ENCODE measurements at places on chromosomes 16 and 17. TPM values are rescaled to one million over a fixed set of nuclear protein-coding genes. Genes with fewer than 3 reads are reported as not detected.

- H3K27me3 ChIP-seq: no peaks in the 10 kb centered on the region
- H3K36me3 ChIP-seq: peaks cover 63% of the 10 kb centered on the region
- peak overlapping the region; percentile 91 for H3K27ac ChIP-seq
- H3K4me3 ChIP-seq: peak overlapping the region; percentile 98
- DNase-seq: no peak
These were observed 3.5 kb downstream of the LIMD2 start for GRCh38 chr17:63696381-63696961.

- H3K27me3 ChIP-seq: no peaks in the 10 kb centered on the region
- H3K4me1 ChIP-seq: no peaks in the 10 kb centered on the region
- H3K4me3 ChIP-seq: no peak overlapping the region
- no peak overlapping the region for H3K27ac ChIP-seq
- DNase-seq: no peak
These were observed 14.9 kb downstream of the SEC14L5 start for GRCh38 chr16:4972938-4973587.

GRCh38 chr17:59696682-59697277 lies 10.4 kb downstream of the PTRH2 start:
- no peaks in the 10 kb centered on the region for H3K27me3 ChIP-seq
- H3K36me3 ChIP-seq: peaks cover 76% of the 10 kb centered on the region
- H3K4me1 ChIP-seq: peaks cover 6% of the 10 kb centered on the region
- no peak overlapping the region for H3K4me3 ChIP-seq
- no peak for DNase-seq

- H3K36me3 ChIP-seq: no peaks in the 10 kb centered on the region
- H3K4me3 ChIP-seq: no peak overlapping the region
- H3K4me1 ChIP-seq: peaks cover 62% of the 10 kb centered on the region
- H3K27me3 ChIP-seq: no peaks in the 10 kb centered on the region
- peak overlapping the region; percentile 36 for H3K27ac ChIP-seq
These were observed 25.1 kb downstream of the STAT5B start for GRCh38 chr17:42251115-42251514.

GRCh38 chr16:10957771-10958482 lies 13.6 kb downstream of the CLEC16A start:
- no peak for DNase-seq
- H3K27me3 ChIP-seq: no peaks in the 10 kb centered on the region
- H3K4me1 ChIP-seq: peaks cover 15% of the 10 kb centered on the region
- peaks cover 27% of the 10 kb centered on the region for H3K36me3 ChIP-seq
- H3K4me3 ChIP-seq: no peak overlapping the region

DNA sequence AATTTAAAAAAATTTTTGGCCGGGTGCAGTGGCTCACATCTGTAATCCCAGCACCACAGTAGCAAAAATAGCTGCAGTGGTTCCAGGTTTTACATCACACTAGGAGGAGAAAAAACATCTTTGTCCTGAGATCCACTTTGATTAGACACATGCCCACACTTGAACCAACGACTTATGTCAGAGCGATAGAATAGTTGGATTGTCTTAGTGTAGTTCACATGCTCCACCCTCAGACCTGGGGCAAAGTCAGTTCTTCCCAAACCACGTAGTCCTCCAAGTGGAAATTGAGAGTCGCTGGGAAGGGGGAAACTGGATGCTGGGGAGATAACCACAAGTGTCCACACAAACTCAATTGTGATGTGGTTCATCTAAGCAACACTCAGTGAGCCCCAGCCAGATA lies 11.4 kb upstream of the ITGAM start:
- DNase-seq: no peak
- H3K36me3 ChIP-seq: no peaks in the 10 kb centered on the region
- no peaks in the 10 kb centered on the region for H3K27me3 ChIP-seq
- no peak overlapping the region for H3K27ac ChIP-seq
- no peak overlapping the region for H3K4me3 ChIP-seq

The MT1X gene
- total RNA-seq: 14.1 TPM

DNA sequence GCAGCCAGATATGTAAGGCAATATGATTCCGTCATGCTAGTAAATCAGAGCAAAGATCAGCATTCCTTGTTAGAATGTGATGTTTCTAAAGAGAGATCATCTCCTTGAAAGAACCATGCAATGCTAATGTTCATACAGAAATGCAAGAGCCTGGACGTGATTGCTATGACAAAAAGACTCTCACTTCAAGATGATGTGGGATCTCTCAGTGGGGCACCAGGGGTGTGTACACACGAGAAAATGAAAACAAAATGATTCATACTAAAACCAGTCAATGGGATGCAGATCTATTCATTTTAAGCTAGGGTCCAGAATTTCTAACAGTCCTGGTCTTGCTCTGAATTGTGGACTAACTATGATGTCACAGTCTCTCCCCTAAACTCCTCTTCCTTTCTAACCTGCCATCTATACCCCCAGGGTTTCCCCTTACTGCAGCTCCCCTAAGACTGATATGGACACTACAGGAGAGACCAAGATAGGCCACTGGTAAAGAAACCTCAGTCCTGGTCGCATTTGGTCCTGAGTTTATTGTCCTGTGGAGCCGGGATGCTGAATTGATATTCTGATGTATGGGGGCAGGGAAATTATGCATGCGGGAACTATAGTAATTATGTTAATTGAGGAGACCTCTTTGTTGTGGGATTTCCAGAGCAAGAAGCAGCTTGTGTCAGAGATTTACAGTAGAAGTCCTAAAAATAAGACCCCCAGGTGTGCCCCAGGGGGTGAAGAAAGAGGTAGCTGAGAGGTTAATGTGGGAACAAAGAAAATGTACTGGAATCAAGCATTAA lies 179.0 kb downstream of the PMP22 start:
- no peaks in the 10 kb centered on the region for H3K36me3 ChIP-seq
- no peak overlapping the region for H3K27ac ChIP-seq
- peaks cover 3% of the 10 kb centered on the region for H3K27me3 ChIP-seq
- no peak overlapping the region for H3K4me3 ChIP-seq

The MYOCD gene
- total RNA-seq: not detected

The BCO1 gene
- total RNA-seq: not detected

The SSTR5 gene
- total RNA-seq: not detected

DNA sequence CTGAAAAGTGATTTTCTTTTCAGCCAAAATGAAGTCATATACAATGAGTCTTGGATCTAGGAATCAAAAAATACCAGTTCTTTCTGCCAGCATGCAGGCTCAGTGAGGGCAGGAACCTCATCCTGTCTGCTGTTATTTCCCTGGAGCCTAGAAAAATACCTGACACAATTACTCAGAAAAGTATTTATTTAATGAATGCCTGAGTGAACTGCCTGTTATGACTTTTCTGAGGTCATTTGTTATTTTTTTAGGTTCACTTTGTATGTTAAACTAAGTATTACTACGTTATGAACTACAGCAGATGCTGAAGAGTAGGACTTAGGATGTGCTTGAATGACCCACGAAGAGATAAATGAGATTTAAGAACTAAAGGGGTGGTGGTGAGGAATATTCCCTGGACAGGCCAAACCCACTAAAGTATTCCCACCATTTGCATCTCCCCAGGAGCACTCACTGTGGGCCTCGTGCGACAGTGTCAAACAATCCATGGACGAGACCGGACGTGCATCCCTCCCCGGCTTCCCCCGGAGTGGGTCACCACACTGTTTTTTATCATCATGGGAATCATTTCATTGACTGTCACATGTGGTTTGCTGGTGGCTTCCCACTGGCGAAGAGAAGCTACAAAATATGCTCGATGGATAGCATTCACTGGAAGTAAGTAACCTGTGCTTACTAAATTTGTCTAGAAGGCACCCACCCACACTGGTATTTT lies 17.1 kb upstream of the VWA3A start:
- no peak overlapping the region for H3K4me3 ChIP-seq
- H3K27me3 ChIP-seq: no peaks in the 10 kb centered on the region

The SMIM36 gene
- total RNA-seq: not detected

DNA sequence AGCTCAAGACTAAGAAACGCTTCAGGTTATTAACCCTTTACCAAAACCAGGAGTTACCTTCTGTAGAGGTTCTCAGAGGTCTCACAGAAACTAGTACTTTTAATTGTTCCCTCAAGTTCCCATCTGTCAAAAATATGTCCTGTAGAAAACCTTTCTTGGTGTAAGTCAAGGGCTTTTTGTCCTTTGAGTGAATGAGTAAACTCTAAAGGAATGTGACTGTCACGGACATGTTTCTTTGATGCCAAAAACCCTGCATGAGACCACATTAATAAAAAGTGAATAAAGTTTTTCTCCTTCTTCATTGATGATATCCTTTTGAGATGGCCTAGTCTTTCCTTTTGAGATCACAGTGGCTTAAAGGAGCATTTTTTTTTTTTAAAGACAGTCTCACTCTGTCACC lies 102.9 kb downstream of the NLK start:
- H3K27me3 ChIP-seq: no peaks in the 10 kb centered on the region
- no peaks in the 10 kb centered on the region for H3K36me3 ChIP-seq
- no peak for DNase-seq
- H3K27ac ChIP-seq: no peak overlapping the region

DNA sequence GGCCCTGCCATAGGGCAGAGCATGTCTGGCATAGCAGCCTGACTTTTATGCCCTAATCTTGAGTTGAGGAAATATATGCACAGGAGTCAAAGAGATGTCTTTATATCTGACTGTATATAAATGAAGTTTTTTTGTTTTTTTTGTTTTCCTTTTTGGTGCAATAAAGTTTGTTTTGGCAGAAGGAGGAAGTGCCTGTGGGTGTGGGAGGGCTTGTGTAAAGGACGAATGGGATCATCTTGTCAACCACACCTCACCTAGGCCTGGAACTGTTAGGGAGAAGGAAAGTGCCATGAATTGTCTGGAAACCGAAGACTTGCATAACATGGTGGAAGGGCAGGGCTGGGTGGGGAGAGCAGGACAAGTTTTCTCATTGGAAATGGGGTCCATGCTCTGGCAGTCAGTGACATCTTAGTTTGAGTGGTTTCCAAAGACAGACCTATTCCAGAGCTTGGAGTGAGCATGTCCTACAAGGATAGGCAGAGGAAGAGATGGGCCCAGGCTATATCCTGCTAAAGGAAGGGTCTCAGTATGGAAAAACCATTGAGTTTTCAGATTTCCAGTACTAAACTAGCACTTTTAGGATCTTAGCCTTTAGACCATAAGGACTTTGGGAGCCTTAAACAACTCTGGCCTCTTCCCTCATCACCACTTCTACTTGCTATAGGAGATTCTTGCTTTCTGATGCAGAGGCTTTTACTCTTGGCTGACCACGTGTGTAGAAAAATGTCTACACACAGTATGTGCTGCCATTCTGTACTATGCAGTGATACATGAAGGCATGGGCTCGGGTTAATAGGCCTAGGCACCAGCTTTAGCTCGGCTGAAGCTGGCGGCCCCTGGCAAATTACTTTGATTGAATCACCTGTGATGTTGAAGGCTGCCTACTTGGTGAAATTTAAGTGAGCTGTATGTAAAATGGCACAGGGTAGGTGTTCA lies 15.5 kb downstream of the SNF8 start:
- H3K27me3 ChIP-seq: no peaks in the 10 kb centered on the region
- no peak overlapping the region for H3K4me3 ChIP-seq
- H3K36me3 ChIP-seq: peaks cover 97% of the 10 kb centered on the region
- no peaks in the 10 kb centered on the region for H3K4me1 ChIP-seq
- no peak for DNase-seq
- no peak overlapping the region for H3K27ac ChIP-seq

The NDUFAB1 gene
- total RNA-seq: 23.0 TPM

The PPP4C gene
- total RNA-seq: 87.3 TPM

- H3K27ac ChIP-seq: no peak overlapping the region
- H3K4me3 ChIP-seq: no peak overlapping the region
- peaks cover 10% of the 10 kb centered on the region for H3K27me3 ChIP-seq
- peaks cover 5% of the 10 kb centered on the region for H3K4me1 ChIP-seq
- no peaks in the 10 kb centered on the region for H3K36me3 ChIP-seq
- no peak for DNase-seq
These were observed 35.6 kb downstream of the ELAC2 start for GRCh38 chr17:12982224-12982623.

DNA sequence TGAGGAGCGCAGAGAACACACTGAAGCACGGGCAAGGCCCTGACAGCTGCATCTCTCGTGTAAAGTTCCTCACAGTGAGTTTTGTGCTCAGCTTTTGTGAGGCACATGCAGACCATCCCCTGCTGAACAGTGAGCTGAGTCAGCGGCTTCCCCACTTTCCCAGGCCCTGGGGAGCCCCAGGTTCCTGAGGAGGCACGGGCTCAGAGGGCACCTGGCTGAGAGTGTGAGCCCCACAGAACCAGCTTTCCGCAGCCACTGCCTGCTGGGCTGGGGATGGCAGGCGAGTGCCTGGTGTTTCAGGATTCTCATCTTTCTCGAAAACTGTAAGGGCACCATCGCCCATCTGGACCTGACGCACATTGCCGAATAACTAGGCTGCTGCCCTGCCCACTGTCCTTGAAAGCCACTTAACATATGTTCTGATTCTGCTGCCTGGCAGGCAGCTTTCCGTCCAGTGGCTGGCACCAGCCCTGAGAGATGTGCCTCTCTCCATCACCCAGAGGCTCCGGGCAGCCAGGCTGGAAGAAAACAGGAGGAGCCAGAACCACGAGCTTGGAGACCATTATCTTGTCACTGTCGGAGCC lies 266.7 kb upstream of the FOXF1 start:
- no peak overlapping the region for H3K27ac ChIP-seq
- peaks cover 16% of the 10 kb centered on the region for H3K27me3 ChIP-seq
- no peaks in the 10 kb centered on the region for H3K36me3 ChIP-seq
- no peaks in the 10 kb centered on the region for H3K4me1 ChIP-seq

- H3K27me3 ChIP-seq: no peaks in the 10 kb centered on the region
- peak overlapping the region; percentile 51 for H3K4me3 ChIP-seq
- H3K4me1 ChIP-seq: peaks cover 41% of the 10 kb centered on the region
- peak; percentile 32 for DNase-seq
These were observed 994 bp downstream of the PITPNA start for GRCh38 chr17:1561420-1562175.

- no peaks in the 10 kb centered on the region for H3K27me3 ChIP-seq
- no peak overlapping the region for H3K27ac ChIP-seq
- no peaks in the 10 kb centered on the region for H3K4me1 ChIP-seq
- no peak for DNase-seq
These were observed 47.4 kb downstream of the AXIN2 start for GRCh38 chr17:65514082-65514481.

- no peaks in the 10 kb centered on the region for H3K27me3 ChIP-seq
- DNase-seq: no peak
- no peak overlapping the region for H3K4me3 ChIP-seq
- no peaks in the 10 kb centered on the region for H3K4me1 ChIP-seq
- H3K27ac ChIP-seq: no peak overlapping the region
- no peaks in the 10 kb centered on the region for H3K36me3 ChIP-seq
These were observed 234.3 kb downstream of the IRX3 start for GRCh38 chr16:54052271-54052670.

The ZNF598 gene
- total RNA-seq: 43.6 TPM

DNA sequence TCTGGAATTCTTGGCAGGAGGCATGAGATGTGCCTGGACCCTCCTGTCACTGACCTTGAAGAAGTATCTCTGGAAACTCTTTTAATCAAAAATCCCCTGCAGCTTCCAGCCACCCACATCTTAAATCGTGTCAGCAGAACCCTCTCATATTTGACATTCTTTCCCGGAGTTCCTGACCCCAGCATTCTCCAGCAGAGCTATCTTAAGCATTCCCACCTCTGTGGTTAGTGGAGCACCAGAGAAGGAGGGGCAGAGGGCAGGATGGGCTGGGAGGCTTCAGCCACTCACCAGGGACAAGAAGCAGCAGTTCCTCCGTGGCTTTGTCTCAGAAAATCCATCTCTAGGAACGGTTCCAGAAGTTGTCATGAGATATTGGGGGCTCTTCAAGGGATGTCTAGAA lies 149.9 kb downstream of the RGS9 start:
- H3K27me3 ChIP-seq: peaks cover 4% of the 10 kb centered on the region
- no peak for DNase-seq
- H3K4me3 ChIP-seq: no peak overlapping the region
- H3K27ac ChIP-seq: no peak overlapping the region
- H3K36me3 ChIP-seq: no peaks in the 10 kb centered on the region
